Dorsolateral prefrontal cortex (tissue), 122 donors: ENCODE measurements at places on chromosomes 6 and 20.

- no peak for DNase-seq
These were observed 14.2 kb downstream of the TXLNB start for GRCh38 chr6:139277587-139277986.

DNA sequence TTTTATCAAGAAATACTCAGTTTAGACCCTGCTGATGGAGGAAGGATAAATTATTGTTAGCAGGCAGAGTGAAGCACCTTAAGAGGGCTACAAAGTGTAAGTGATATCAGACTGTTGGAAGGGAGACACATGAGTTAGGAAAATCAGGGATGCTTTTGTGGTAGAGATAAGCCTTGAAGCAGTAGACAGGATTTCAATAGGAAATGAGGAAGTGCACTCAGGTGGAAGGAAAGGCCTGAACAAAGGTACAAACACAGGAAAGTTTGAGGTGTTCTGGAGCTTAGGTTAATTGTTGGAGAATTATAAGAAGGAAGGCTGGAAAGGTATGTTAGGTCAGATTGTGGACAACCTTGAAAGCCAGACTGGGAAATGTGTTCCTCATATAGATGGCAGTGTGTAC is 7.6 kb downstream of the CYB5R4 start:
- DNase-seq, result no peak

GRCh38 chr6:170043881-170044790 is 246.7 kb downstream of the DLL1 start:
- no peak for DNase-seq

DNA sequence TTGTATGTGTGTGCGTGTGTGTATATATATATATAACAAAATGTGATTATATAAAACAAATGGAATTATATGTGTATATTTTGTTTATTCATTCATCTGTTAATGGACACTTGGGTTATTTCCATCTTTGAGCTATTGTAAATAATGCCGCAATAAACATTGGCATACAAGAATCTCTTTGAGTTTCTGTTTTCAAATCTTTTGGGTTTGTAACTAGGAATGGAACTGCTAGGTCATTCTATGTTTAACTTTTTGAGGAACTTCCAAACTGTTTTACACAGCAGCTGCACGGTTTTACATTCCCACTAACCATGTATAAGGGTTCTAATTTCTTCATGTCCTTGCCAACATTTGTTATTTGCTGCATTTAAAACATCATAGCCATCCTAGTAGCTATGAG is 39.9 kb upstream of the TGM2 start:
- no peak for DNase-seq

DNA sequence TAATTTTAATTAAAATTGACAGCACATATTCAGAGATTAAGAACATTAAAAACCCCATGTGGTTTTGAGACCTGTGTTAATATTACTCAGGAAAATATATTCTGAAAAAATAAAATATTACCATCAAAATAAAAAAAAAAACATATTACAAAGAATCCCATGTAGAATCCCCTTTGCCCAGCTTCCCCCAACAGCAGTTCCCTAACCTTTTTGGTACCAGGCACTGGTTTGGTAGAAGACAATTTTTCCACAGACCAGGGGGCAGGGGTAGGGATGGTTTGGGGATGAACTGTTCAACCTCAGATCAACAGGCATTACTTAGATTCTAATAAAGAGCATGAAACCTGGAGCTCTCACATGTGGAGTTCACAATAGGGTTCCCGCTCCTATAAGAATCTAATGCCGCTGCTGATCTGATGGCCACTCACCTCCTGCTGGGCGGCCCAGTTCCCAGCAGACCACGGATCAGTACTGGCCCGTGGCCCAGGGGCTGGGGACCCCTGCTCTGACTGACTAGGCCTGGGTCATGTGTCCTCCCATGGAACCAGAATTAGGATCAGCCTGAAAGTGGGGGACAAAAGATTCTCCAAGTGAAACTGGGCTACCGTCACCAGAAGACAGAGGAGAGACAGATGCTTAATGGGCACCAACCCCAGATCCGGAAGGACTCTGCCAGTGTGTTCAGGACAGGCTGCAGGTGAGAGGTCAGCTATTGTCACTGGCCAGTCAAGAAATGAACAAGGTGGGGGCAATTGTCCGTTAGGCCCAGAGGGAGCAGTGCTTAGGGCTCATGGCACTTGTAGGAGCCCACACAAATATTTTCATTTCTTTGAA is 235.5 kb downstream of the PREX1 start:
- DNase-seq, result peak; percentile 23

DNA sequence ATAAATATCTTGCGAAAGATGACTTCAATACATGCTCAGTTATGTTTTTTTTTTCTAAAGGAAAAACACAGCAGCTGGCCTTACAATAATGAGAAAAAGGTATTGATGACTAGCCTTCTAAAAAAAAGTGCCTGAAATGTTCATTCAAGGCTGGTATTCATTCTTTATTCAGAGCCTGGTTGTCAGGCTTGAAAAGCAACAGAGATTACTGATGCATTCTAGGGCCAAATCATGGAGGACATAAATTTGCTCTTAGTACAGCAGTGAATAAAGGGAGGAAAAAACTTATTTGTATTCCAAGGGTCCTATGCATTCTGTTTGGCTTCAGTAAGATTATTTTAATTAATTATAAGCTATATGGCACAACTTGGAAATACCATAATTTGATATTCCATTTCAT is 83.5 kb downstream of the WASF1 start:
- DNase-seq, result no peak

- DNase-seq, result no peak
These were observed 72.4 kb upstream of the BACH2 start for GRCh38 chr6:90369024-90369519.
